Endothelial cell of umbilical vein (primary cell): ENCODE measurements at places on chromosomes 5 and 9. TPM values are rescaled to one million over a fixed set of nuclear protein-coding genes. Genes with fewer than 3 reads are reported as not detected.

DNA sequence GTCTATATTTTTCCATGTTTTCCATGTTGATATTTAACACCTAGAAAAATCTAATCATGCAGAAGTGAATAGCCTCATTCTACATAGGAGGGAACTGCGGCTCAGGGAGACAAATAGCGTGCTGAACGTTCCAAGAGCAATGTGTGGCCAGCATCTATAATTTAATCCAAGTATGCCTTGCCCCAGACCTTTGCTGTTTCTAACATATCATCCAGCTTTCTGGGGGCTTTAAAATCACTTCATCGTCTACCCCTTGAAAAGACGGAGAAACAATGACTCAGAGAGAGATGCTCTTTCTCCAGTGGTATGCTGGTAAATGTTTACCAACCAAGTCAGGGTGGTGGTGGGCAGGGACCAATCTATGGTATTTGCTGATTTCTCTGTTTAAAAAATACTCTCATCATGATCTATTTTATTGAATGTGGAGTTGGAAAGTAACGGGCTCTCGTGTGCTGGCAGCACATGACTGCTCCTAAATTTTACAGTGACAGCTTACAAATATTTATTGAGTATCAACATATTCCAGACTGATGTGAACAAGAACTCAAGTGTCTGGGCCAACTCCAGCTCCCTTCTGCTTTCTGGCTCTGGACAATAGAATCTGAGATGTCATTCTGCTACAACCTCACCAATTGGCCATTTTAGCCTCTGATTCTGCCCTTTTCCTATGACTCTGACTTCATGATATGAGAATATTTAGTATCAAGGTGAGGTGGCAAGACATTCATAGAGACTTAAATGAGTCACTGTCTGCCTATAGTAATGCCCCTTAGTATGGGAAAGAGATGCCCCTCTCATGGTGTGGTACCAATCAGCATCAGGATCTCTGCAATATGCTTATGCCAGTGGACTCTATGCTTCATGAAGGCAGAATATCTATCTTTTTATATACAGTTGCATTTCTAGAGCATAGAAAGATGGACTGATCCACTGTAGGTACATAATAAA, 407.4 kb upstream of the TNC start:
- DNase-seq: no peak

DNA sequence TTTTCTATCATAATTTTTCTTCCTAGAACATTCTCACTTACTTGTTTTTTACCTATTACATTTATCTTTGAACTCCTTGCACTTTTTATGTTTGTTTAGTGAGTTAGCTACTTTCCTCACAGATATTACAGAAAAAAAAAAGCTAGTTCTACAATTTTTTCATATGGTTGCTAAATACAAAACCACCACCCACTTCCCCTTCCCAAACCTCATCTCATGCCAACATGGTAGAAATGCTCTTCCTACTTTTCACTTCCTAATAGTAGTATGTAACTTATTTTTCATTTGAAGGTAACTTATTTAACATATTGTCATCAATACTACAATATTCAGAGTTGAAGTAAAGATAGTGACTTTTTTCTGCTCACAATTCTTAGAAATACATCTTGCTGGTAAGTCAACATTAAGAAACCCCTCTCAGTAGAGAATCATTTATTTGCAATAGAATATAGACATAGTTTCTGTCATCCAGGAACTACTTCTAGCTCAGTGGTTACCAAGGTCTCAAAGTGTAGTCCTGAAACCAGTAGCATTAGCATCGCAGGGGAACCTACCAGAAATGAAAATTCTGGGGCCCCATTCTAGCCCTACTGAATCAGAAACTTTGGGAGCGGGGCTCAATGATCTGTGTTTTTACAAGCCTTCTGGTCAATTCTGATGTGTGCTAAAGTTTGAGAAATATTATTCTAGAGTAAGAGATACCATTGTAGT, 1124.6 kb downstream of the DTWD2 start:
- no peak for DNase-seq

DNA sequence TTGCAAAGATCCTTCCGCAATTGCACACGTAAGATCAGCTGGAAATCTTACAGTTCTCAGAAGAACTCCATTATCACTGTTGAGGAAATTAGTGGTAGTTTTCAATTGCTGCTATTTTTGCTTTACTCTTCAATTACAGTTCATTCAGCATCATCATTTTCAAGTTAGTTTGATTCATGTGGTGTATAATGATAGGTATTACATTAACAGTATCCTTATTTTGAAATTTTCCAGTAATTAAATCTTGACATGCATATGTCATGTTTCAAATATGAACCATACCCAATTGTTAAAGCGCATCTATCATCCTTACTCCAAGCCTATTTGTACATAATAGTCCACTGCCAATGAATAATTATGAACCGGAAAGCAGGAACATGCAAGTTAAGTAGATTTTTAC, 60.3 kb downstream of the NR6A1 start:
- DNase-seq: no peak

DNA sequence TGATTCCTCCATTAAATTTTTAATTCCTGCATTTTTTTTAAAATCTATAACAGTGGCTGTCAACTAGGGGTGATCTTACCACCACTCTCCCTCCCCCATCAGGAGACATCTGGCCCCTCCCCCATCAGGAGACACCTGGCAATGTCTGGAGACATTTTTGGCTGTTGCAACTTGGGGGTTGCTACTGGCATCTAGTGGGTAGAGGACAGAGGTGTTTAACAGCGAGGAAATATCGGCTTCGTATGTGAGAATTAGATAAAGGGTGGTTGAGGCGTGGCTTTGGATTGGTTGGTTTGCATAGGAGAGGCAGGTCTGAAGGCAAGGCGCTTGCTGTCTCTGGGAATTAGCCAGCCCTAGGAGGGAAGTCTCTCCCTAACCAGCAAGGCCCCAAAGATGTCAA, 10.5 kb downstream of the CDHR2 start:
- no peak for DNase-seq

DNA sequence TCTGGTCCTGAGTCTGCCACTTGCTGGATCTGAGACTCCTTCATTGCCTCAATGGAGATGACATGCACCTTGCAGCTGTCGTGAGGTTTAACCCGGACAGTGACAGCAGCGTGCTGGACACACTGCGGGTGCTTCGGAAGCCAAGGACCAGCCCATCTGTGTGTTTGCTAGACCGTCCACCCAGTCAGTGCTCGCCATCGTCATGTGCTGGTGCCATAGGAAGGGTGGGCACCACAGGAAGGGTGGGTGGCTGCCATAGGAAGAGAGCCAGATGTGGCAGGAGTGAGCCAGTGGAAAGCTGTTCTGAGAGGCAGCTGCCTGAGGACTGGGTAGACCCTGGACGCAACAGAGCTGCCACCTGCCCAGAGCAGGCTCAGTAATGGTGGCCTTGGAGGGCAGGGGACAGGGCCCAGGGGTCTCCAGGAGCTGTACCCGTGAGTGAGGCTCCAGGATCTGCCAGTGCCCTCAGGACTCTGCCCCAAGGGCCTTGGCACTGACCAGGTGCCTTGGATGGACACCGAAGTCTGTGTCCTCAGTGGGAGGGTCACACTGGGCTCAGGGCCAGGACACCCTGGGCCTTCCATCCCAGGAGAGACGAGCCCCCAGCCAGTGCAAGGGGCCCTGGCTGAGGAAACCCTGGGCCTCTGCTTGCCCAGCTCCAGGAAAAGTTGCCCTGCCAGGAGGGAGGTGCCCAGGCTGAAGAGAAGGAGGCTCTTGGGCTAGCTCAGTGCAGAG, 21.8 kb downstream of the FLT4 start:
- no peak for DNase-seq

GRCh38 chr9:100296407-100296806, 56.3 kb downstream of the TEX10 start:
- no peak for DNase-seq

- peak; percentile 49 for DNase-seq
Observed at GRCh38 chr5:137072361-137073115, 426.6 kb downstream of the SPOCK1 start.

DNA sequence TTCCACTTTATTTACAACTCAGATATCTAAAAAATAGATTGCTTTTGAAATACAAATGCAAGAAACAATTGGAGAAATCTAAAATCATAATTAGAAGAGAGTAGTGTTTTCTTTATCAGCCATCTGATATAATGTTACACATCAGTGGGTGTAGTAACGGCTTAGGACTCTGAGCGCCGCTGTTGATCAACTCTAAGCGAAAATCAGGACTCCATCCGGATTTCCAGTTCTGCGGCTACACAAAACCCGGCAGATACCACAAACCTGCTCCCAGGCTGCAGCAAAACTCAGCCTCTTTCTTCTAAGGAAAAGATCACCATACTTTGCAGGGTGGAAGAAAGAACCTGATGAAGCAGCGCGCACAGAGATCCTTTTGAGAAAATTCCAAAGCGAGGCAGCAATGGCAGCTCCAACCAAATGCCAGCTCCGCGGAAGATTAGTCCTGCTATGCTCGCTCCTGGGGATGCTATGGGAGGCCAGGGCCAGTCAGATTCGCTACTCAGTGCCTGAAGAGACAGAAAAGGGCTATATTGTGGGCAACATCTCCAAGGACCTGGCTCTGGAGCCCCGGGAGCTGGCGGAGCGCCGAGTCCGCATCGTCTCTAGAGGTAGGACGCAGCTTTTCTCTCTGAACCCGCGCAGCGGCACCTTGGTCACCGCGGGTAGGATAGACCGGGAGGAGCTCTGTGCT, at the start of gene PCDHGA9:
Gene PCDHGA9 (plus strand): TSS at position 226 of the 691 bp plus-strand sequence. CDS start 175 bp downstream, at position 401.
- DNase-seq: no peak

GRCh38 chr5:68424799-68425537, 209.4 kb downstream of the PIK3R1 start:
- peak; percentile 20 for DNase-seq

DNA sequence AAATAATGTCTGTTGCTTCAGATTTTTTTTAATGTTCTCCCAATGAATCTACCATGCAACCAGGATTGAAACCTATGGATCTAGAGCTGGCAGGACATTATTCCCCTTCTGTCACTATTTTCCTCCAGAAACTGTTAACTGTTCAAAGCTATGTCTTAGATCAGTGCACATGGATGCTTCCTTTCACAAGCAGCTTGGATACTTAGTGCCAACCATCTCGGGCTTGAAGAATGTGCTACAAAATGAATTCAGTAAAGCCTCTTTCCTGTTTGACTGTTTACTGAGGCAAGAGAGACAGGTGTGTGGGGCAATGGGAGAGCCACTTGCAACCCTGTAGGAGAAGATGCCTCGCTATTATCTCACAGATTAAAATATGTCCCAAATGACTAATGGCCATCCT, 774.8 kb downstream of the KCTD16 start:
- no peak for DNase-seq

DNA sequence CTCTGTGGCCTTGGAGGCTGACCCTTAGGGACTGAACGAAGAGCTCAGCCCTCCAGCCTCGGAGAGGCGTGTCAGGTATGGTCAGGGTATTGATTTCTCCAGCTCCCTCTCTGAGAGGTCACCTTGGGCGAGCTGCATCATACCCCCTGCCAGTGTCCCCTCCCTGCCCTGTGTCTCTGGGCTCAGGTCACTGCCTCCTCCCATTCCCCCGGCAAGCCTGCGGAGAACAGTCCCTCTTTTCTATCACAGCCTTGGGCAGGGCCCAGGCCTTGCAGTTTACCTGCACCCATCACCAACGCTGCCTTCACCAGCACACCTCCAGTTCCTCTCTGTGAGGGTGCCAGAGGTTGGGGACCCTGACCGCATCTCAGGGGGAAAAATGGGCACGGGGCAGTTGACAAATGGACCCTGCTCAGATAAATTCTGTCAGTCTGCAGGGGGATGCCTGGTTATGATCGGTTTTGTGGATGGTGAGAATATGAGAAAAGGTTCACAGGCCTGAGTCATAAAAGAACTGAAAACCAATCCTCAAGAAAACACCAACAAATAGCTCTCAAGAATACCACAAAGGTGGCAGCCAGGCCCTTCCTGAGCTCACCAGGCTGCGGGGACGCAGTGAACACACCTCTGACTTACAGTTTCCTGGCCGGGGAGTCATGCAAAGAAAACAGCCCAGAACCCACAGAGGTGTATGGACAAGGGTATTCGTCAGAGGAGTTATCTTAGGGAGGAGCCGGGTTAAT, 24.7 kb upstream of the RXRA start:
- DNase-seq: no peak

GRCh38 chr5:8299716-8300115, 430.8 kb downstream of the MTRR start:
- DNase-seq: no peak

DNA sequence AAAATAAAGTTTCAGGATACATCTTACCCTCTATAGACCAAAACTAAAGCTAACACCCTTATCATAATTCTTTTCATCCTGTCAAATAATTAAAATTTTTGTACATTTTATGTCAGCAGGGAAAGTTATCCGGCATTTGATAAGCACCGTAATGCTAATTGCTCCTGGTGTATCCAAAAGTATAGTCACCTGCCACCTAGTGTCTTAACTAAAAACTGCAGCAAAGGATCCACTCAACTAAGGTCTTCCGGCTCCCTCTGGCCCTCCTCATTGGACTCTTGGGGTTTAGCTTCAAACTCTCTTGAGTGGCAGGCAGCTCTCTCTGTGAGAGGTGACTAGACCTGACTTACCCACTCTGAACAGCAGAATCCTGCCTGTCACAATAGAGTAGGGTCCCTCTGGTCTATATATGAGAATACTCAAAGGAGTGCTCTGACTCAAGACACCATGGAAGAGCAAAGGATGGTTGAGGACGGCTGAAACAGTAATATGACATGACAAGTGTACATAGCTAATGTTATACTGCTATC, 60.4 kb upstream of the CAST start:
- peak; percentile 87 for DNase-seq

GRCh38 chr9:133327834-133328484, 8.0 kb downstream of the SURF6 start:
- DNase-seq: no peak

DNA sequence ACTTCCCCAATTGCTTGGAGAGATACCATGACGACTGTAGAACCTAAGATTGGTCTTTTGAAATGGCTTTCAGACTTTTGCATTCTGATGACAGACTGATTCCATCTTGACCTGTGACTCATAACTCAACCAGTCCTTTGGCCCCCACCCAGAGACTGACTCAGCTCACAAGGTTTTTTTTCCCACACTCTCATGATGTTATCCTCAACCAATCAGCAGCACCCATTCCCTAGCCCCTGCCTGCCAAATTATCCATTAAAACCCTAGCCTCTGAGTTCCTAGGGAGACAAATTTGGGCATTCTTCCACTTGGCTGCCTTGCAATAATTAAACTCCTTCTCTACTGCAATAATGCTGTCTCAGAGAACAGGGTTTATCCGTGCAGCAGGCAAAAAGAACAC, 1263.3 kb upstream of the CDH9 start:
- peak; percentile 13 for DNase-seq

PCDHA4 gene
- total RNA-seq: 0.04 and 0.14 TPM in 2 replicates

TAS2R1 gene
- total RNA-seq: not detected in 2 replicates

STK32A gene
- total RNA-seq: not detected in 2 replicates

CCDC152 gene
- total RNA-seq: 2.1 and 2.8 TPM in 2 replicates

SREK1IP1 gene
- 17.8 and 23.5 TPM in 2 replicates for total RNA-seq

LHX3 gene
- total RNA-seq: not detected in 2 replicates

SHOC1 gene
- not detected in 2 replicates for total RNA-seq

RLN1 gene
- total RNA-seq: not detected in 2 replicates
